Stomach (tissue), 19 donors: ENCODE measurements at places on chromosomes 13 and 19. TPM values are rescaled to one million over a fixed set of nuclear protein-coding genes. Genes with fewer than 3 reads are reported as not detected.
A peak's percentile ranks its signal among the peaks of the same experiment; 100 is the strongest.

Gene GRIK5
- 5.4 TPM for total RNA-seq

Gene CFD
- 36.6 TPM for total RNA-seq

Gene ADGRE1
- total RNA-seq, result not detected

Gene MUC16
- not detected for total RNA-seq

Gene CEACAM16
- total RNA-seq, result not detected

Gene RFXANK
- total RNA-seq, result 17.4 TPM

Gene ZNF763
- 5.7 TPM for total RNA-seq

Gene DENND1C
- 0.45 TPM for total RNA-seq

Gene RXFP2
- not detected for total RNA-seq

Gene ZNF525
- 3.6 TPM for total RNA-seq

Gene UNC13A
- total RNA-seq, result 0.73 TPM

DNA sequence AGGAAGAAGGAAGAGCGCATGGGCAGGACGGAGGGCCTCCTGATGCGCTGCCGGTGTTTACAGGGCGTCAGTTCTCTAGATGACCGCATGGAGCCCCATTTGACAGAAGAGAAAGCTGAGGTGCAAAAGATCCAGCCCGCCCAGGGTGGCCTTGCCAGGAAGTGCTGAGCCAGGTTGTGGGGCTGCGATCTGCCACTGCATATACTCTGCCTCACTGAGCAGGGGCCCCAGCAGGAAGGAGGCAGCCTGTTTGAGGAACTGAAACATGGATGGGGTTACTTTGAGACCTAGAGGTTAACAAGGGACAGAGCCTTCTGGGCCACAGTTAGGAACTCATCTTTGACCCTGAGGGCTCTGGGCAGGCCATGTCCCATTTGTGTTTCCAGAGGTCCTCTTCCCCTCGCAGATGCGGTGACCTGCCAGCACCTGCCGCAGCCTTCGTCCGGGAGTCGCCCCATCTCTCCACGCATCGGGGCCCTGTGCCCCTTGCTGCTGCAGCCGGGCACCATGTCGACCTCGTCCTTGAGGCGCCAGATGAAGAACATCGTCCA is 3.2 kb downstream of the EPN1 start:
- peak; percentile 61 for DNase-seq

DNA sequence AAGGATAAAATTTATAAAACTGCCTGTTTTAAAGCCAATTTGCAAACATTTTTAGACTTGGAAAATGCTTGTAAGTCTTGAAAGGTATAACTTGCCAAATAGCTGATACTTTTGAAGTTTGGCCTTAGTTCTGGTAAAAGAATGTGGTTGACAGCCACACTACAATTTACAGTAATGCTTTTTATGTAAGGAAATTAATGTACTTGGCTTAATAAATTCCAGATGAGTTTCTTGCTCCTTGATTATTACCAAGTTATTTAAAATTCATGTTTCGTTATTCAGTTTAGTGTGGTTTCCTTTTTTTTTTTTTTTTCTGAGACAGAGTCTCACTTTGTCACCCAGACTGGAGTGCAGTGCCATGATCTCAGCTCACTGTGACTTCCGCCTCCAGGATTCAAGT is 14.9 kb downstream of the LMO7 start:
- no peak for DNase-seq

DNA sequence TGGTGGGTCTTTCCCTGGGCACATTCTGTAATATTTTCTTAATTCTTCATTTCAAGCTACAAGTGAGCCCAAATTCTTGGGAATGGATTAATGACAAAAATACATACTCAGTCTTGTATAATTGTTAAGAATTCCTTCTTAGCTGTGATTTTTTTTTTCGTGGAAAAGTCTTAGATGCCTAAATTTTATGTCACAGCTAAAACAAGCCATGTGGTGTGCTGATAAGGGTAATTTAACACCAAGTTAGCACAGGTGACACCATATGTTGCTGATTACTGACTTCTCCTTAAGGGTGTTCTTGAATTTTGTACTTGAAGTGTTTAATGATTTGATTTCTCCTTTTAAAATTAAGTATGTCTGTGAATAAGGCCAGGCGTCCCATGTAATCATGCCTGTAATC is 29.3 kb downstream of the WDFY2 start:
- no peak for DNase-seq

DNA sequence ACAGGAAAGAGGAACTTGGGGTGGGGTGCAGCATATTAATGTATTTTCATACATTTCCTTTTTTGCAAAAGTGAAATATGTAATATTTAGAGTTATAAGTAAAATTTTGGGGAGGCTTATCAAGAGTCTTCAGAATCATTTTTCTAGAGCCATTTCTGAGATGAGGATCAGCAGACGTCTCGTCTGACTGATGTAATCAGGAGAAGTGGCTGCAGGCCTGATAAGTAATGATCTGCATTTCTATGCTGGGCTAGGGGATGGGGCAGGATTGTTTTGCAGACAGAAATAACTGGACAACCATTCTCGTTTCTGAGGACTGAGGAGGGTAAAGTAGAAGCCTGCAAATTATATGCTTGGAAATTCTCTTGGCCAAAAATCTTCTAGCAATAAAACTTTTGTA is 89.2 kb upstream of the ARGLU1 start:
- no peak for DNase-seq

- peak; percentile 45 for DNase-seq
These were observed 38.0 kb upstream of the ALOX5AP start for GRCh38 chr13:30697177-30697953.

DNA sequence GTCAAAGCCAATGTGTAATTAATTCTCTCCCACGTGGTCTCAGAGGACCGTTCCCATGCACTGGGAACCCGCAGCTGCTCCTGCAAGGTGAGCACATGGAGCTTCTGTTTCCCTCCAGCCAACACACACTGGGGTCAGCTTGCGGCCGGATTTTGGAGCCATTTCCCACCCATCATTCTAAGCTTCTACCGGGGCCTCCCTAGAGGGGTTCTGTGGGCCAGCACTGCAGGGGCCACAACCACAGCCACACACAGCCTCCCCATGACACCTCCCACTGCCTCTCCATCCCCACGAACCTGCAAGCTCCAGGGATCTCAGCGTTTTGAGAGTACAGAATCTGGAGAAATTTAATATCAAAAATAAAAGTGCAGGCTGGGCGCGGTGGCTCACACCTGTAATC is 120.7 kb upstream of the SOX1 start:
- DNase-seq, result no peak

GRCh38 chr19:27709496-27709895 is 1503.5 kb downstream of the UQCRFS1 start:
- no peak for DNase-seq

GRCh38 chr19:6048348-6048747 is 62.0 kb downstream of the RFX2 start:
- DNase-seq, result no peak

DNA sequence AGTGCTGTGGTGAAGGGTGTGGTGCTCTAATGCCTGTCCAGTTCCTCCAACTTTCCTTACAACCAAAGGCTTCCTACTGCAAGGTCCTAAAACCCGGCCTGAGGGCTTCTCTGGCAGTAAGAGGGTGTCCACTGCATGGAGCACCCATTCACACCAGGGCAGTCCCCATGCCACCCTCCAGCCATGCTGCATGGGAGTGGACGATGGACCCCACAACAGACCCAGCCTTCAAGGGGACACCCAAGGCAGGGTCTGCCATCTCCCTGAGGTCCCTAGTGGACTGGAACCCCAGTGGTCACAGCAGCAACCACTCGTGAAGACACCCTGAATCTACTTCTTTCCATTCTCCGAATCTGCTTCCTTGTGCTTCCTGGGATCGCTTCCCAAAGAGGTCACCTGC is 117.6 kb upstream of the SOX1 start:
- DNase-seq, result peak; percentile 10

DNA sequence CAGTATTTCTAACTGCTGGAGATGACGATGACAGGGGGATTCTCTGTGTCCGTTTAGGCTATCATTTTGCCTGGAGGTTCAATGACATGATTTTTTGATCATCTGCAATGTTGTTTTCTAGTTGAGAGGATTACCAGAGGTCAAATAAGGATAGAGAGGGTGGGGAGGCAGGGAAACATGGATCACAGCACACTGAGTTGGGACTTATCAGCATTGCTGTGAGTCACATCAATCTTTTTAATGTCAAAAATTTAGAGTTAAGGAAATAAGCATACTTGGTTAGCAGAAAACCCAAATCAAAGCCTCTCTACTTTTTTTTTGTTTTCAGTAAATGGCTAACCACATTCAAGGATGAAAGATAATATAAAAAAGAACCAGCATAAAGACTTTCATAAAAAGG is 43.0 kb upstream of the CSNK1A1L start:
- no peak for DNase-seq

GRCh38 chr13:66640231-66640630 is 589.9 kb downstream of the PCDH9 start:
- DNase-seq, result no peak

DNA sequence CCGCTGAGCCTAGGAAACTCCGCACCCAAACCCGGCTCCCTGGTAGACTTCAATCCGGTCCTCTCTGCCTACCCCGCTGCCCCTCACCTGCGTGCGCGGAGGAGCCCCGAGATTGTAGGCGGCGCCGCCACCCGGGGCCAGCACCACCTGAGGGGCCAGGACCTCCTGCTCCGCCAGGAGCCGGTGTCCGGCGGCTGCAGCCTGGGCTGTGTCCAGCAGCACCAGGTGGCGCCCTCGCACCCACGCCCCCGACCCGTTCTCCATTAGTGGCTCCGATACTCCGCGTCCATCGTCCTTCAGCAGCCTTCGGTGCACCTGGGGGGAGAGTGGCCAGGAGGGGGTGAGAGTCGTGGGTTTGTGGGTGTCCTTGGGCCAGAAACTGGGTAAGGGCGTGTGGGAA is 18.5 kb downstream of the MAN2B1 start:
- DNase-seq, result no peak

- DNase-seq, result no peak
These were observed 127.7 kb downstream of the VWA8 start for GRCh38 chr13:41833201-41833600.

GRCh38 chr13:30373727-30374126 is 48.6 kb upstream of the UBE2L5 start:
- DNase-seq, result no peak

DNA sequence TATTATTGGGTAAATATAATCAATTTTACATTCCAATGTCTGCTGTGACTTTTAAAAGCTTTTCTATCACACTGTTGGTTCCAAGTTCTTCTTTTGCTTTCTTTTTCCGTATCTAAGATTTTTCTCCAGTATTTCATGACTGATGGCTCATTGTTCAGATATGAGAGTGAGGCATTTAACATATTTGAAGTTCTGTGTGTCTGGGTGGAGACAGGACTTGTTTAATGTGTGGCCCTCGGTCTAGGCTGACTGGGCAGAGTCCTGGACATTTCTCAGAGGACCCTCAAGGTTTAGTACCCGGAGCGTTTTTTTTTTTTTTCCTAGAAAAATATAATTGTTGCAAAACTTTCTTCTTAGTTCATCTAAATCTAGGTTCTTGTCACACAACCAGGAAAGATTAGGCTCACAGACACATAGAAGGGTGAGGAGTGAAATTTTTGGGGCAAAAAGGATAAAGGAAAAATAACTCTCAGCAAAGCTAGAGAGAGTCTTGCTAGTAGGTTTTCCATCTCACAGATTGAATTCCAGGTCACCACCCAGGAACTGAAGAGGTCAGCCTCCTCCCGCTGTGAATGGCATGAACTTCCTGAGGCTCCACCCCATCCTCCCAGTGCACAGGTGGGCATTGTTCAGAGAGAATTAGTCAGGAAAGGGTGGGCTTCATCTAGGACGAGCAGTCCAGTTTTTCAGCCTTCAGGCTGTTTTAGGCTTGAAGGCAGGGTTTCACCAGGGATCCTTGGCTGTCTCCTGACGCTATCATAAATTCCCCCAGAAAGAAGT is 1002.4 kb upstream of the PCDH9 start:
- DNase-seq, result no peak

GRCh38 chr19:55373306-55373992 is 3.2 kb upstream of the TMEM190 start:
- no peak for DNase-seq

GRCh38 chr19:46385636-46386035 is 27.7 kb downstream of the CCDC8 start:
- DNase-seq, result no peak

DNA sequence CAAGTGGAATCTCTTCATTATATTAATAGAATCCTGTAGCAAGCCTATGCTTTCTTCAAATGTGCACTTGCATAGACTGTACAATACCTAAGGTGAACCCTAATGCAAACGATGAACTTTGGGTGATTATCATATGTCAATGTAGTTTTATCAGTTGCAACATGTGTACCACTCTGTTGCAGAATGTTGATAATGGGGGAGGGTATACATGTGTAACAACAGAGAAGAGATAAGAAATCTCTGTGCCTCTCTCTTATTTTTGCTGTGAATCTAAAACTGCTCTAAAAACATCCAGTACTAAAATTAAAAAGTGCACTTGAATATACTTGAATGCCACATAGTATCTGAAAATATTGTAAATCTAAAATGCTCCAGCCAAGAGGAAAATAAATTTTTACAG is 820.8 kb upstream of the MIR17HG start:
- no peak for DNase-seq

- DNase-seq, result no peak
These were observed 1.2 kb downstream of the CD70 start for GRCh38 chr19:6589711-6590257.

GRCh38 chr13:109647053-109647452 is 139.3 kb downstream of the IRS2 start:
- DNase-seq, result no peak

- no peak for DNase-seq
These were observed 258.4 kb upstream of the SLC10A2 start for GRCh38 chr13:103324641-103325040.

DNA sequence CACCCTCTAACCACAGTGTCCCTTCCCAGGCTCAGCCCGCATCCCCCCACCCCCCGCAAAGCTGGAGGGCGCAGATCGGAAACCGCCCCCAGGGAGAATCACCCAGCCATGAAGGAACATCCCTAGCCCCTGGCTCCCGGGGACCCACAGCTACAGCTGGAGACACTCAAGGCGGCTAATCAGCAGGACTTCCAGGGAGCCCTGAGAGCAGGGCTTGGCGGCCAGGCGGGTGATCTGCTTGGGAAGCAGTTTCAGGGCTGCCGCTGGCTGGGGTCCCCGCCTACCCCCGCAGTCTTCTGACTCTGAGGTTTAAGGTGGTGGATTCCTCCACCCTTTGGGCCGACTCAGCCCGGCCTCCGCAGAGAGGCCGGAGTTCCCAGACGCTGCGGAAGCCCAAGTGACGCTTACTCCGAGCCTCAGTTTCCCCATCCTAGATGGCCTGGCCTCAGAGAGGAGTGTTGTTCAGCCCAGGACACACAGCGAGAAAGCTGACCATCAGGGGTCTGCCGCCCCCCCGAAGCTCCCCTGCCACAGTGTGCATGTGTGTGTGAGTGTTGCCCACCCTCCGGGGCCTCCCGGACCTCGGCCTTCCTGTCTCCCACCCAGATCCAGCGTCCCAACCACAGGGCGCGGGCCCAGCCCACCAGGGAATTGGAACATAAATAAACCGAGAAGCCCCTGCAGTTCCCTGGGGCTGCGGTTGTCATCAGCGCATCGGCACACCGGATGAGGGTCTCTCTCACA is 9.8 kb downstream of the FUT6 start:
- DNase-seq, result no peak
